Breast epithelium (tissue), 4 donors: ENCODE measurements at places on chromosomes 3 and 15. TPM values are rescaled to one million over a fixed set of nuclear protein-coding genes. Genes with fewer than 3 reads are reported as not detected.
A peak's percentile ranks its signal among the peaks of the same experiment; 100 is the strongest.

The SERPINI1 gene
- 4.3 TPM for total RNA-seq

The DLEC1 gene
- total RNA-seq, result 1.1 TPM

The MAP6D1 gene
- total RNA-seq, result 0.33 TPM

The GPR160 gene
- total RNA-seq, result 27.9 TPM

The PPP1R14D gene
- 1.3 TPM for total RNA-seq

The SOX14 gene
- total RNA-seq, result not detected

The SERPINI2 gene
- not detected for total RNA-seq

The LTF gene
- 78.7 TPM for total RNA-seq

The MORC1 gene
- not detected for total RNA-seq

GRCh38 chr15:27692438-27692837, 406.7 kb downstream of the OCA2 start:
- no peak overlapping the region for H3K4me3 ChIP-seq
- H3K4me1 ChIP-seq, result no peaks in the 10 kb centered on the region
- no peak overlapping the region for H3K27ac ChIP-seq
- DNase-seq, result no peak

GRCh38 chr3:15815696-15816095, 17.9 kb upstream of the ANKRD28 start:
- H3K4me1 ChIP-seq, result no peaks in the 10 kb centered on the region
- no peak for DNase-seq
- no peaks in the 10 kb centered on the region for H3K36me3 ChIP-seq
- H3K27me3 ChIP-seq, result no peaks in the 10 kb centered on the region

DNA sequence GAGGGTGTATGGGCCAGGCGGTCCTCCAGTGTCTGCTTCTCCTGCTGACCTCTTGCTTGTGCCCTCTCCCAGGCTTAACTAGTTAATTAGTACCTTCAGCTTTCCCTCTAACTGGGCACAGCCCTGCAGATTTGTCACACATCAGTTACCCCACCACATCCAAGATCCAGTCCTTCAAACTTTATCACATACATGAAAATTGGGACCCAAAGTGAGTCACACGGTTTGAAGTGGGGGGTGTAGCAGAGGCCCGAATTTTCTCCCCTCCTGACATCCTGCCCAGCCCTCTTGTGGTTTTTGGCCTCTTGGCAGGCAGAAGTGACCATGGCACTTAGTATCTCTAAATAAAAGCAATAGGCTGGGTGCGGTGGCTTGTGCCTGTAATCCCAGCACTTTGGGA, 3.9 kb downstream of the MAPKAPK3 start:
- no peak for DNase-seq
- no peak overlapping the region for H3K4me3 ChIP-seq
- no peaks in the 10 kb centered on the region for H3K36me3 ChIP-seq
- H3K27me3 ChIP-seq, result no peaks in the 10 kb centered on the region

DNA sequence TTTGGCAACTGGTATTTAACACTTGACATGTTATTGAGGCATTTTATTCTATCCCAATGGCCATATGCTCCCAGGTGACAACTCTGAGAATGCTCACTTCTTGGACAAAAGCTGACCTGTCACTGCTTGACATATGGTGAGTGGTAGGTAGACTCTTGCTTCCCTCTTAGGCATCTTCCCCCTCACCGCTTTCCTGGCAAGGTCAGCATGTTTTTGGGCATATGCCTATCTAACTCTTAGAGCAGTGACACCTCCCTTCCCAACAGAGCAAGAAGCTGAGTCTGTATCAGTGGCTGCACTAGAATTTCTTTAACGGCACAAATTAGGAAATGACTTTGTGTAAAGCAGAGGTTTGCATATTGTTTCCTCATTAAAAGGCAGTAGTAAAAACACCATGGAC, 300.7 kb downstream of the OXSM start:
- DNase-seq, result no peak
- no peaks in the 10 kb centered on the region for H3K4me1 ChIP-seq
- no peaks in the 10 kb centered on the region for H3K36me3 ChIP-seq
- no peak overlapping the region for H3K4me3 ChIP-seq
- H3K27ac ChIP-seq, result no peak overlapping the region

DNA sequence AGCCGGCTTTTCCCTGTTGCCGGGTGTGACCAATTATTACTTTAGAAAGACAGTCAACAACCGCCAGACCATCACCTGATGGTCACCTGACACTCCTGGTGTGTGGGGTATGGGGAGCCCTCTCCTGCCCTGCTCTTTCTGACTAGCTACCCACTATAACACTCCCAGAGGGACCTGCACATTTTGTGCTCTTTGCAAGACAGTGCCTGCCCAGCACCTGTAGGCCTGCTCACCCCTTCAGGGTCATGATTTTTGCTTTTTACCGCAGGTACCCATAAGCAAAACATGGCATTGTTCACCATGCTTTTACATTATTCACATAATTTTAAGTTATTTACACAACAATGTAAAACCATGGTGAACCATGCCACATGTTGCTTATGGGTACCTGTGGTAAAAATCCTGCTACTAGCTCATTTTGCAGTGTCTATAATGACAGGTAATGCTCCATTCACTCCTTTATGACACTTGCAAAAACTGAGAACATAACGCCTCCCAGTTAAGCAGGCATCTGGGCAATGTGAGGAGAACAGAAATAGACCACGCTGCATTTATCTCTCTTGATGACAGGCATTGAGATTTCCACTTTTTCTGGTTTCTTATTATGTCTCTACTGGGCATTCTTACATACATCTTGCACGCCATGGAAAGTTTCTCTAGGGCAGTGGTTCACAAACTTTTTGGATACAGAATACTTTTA, 9.9 kb downstream of the CCRL2 start:
- H3K4me1 ChIP-seq, result no peaks in the 10 kb centered on the region
- DNase-seq, result no peak
- H3K27ac ChIP-seq, result no peak overlapping the region
- no peaks in the 10 kb centered on the region for H3K27me3 ChIP-seq
- H3K36me3 ChIP-seq, result no peaks in the 10 kb centered on the region

- no peaks in the 10 kb centered on the region for H3K36me3 ChIP-seq
- DNase-seq, result no peak
- peak overlapping the region; percentile 96 for H3K27ac ChIP-seq
- no peaks in the 10 kb centered on the region for H3K27me3 ChIP-seq
- peak overlapping the region; percentile 87 for H3K4me3 ChIP-seq
These were observed 1.4 kb downstream of the EPHB3 start for GRCh38 chr3:184562878-184563560.

- no peaks in the 10 kb centered on the region for H3K4me1 ChIP-seq
- DNase-seq, result no peak
- H3K36me3 ChIP-seq, result no peaks in the 10 kb centered on the region
- no peak overlapping the region for H3K27ac ChIP-seq
- H3K27me3 ChIP-seq, result no peaks in the 10 kb centered on the region
These were observed 5.3 kb downstream of the CEP19 start for GRCh38 chr3:196706731-196707130.

DNA sequence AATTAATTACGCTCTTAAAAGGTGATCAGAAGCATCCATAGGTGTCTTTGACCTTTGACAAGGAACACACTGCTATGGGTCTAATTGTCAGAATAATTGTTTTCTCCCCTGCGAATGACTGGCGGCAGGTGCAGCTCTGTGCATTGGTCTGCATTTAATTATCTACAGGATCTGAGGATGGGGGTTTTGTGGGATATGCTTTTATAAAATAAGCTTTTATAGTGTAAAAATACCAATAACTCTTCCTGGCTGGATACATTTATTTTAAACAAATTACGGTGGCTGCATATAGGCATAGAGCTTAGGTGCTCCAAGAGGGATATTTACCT, 201.6 kb upstream of the RGMA start:
- DNase-seq, result no peak
- H3K4me1 ChIP-seq, result no peaks in the 10 kb centered on the region
- no peak overlapping the region for H3K4me3 ChIP-seq
- H3K36me3 ChIP-seq, result no peaks in the 10 kb centered on the region
- H3K27ac ChIP-seq, result no peak overlapping the region

DNA sequence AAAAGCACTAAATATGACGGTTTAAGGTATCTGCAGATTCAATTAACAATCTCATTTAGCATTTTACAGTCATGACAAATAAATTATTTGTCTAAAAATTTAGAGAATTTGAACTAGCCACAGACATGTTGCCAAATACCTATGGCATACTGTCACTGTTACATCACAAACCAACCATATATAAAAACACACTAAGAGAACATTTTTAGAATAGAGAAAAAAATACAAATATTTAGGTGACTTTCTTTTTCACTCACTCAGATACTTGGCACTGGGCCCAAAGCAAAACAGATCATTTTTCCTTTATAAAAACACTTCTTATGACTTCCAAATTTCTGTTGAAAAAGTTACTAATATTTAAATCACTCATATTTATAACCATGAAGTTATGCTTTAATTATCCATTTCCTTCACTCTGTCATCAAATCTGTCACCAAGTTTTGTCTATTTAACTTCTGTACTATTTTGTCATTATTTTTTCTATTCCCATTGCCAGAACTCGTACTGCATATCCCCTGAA, 644.7 kb downstream of the OTOL1 start:
- no peaks in the 10 kb centered on the region for H3K4me1 ChIP-seq
- H3K4me3 ChIP-seq, result no peak overlapping the region
- H3K36me3 ChIP-seq, result no peaks in the 10 kb centered on the region
